ENCODE measurements at places on chromosomes 7 and 10.

DNA sequence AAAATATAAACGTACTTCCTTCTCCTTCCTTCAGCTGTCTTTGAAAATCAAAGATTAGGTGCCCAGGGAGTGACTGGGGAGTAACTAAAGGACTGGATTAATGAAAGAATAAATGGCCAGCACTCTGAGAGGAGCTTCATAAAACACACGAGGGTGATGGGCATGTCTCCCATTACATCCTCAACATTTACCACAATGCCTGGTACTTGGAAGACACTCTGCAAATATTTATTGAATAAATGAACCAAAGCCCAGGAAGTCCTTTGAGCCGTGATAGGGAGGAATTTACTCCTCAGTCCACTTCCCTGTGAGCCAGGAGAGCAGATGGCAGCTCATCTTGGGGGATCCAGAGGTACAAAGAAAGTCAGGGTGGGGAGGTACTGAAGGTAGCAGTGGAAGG, 96.3 kb downstream of the RAB11FIP2 start:
- no peak for DNase-seq

DNA sequence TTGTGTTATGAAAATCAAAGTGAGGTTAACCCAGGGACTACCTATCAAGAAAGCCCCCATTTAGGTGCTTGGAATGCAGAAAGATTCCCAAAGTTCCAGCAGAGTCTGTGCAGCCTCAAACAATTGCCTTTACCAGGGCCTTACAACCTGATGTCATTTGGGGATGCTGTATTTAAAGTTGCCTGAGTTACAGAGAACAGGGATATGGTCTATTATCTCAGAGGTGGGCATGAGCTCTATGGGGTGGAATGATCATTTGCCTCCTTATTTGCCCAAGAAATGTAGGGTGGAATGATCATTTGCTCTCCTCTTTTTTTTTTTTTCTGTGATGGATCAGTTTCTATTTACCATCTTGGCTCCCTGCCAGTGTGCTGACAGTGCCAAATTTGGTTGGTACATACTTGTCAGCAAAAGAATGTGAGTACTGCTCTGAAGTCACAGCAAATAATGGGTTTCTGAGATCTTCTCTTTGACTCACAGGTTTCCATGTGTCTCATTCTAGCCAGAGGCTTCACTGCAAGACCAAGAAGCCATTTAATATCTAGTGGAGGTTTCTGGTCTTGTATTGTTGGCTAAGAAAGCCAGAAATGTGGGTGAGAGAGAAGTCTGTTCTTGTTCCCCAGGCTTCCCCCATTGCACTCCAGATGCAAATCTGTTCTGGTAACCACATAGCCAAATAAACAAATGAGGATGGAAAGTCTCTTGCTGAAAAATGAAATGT, 45.5 kb upstream of the ZNRF2 start:
- no peak for DNase-seq

DNA sequence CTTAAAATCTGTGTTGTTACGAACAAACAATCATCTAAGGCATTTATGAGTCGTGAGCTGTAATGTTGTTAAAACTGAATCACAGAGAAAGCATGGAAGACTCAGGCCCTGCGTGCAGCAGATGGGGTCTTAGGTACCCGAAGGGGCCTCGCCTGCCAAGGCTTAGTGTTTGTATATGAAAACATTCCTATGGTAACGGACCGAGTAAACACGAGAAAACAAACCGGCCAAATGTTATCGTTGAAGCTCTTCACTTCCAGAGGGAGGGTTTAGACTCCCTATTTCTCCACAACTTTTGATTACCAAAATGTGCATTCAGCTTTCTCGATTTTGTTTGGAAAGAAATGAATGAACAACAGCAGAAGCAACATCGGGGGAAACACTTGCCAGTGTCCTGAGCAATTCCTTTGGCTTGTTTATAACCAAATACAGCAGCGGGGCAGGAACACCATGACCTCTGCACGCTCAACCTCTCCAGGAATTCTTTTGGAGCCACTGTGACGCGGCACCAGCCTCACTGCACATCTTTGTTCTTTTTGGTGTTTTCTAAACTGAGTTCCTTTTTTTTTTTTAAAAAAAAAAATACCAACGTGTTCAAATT, 121.6 kb upstream of the KLF6 start:
- no peak for DNase-seq

GRCh38 chr7:150715293-150715692, 1.1 kb upstream of the GIMAP1 start:
- DNase-seq = peak; percentile 35

GRCh38 chr10:44949127-44949802, 10.3 kb upstream of the RASSF4 start:
- no peak for DNase-seq

- no peak for DNase-seq
Measured at GRCh38 chr7:44536090-44536489, 5.0 kb downstream of the NPC1L1 start.

DNA sequence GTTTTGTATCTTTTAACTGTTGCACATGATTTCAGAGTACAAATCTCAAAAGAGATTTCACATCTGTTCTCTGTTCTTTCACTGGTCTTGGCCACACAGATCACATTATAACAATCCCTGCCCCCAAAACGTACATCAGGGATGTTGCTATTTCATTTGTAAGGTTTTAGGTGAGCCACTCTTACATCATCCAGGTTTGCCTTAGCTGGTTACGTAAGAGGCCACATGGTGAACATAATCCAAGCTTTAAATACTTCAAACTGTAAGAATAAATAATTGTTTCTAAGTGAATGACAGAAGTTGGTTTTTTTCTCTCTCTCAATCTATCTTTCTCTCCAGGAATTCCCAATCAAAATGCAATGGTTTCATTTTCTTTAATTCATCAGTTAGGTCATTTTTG, 245.9 kb upstream of the HGF start:
- DNase-seq = no peak

GRCh38 chr10:44233561-44234482, 151.1 kb downstream of the CXCL12 start:
- no peak for DNase-seq

- no peak for DNase-seq
Measured at GRCh38 chr10:103739039-103739764, 116.2 kb downstream of the SH3PXD2A start.

DNA sequence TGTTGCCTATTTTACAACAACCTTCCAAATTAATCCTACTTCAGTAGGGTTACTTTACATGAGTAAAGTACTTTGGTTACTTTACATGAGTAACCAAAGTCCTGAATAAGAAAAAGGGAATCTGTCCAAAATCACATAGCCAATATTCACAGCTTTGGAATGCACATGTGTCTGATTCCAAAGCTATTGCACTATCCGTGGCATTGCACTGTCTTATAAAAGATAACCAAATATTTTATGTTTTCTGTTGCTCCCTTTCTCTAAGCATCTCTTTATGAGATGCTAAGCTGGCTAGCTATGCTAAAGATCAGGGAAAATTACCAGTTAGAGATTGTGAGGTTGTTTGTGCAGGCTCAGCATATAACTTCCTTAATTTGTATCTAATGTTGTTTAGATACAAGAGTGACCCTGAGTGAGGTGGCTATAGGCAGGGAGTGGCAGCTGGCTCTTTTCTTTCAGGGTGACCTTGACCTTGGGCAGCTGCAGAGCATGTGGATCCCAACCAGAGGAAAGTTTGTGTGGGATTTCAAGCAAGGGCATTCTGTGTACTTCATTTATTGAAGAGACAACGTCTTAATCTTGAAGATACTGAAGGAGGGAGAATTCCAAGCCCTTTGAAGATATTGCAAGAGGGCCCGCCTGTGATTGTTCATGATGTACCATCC, 366.1 kb upstream of the ANKRD30A start:
- DNase-seq = no peak

GRCh38 chr7:1446620-1447032, 12.6 kb downstream of the MICALL2 start:
- DNase-seq = no peak

DNA sequence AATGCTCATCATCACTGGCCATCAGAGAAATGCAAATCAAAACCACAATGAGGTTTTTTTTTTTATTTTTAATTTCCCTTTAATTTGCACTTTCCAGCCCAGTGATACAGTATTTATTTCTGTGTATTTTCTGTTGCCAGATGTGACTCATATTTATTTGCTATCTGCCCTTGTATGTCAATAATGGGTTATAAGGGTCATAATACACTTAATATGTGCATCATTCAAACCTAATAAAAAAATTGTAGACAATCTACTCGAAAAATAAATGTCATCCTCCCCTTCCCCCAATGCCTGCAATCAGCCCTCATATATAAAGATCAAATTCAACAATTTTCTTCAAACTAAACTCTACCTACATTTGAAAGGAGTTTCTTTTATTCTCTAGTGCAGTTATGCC, 154.5 kb downstream of the CSTF2T start:
- DNase-seq = no peak

GRCh38 chr10:68506411-68506810, 20.9 kb downstream of the SLC25A16 start:
- DNase-seq = no peak

DNA sequence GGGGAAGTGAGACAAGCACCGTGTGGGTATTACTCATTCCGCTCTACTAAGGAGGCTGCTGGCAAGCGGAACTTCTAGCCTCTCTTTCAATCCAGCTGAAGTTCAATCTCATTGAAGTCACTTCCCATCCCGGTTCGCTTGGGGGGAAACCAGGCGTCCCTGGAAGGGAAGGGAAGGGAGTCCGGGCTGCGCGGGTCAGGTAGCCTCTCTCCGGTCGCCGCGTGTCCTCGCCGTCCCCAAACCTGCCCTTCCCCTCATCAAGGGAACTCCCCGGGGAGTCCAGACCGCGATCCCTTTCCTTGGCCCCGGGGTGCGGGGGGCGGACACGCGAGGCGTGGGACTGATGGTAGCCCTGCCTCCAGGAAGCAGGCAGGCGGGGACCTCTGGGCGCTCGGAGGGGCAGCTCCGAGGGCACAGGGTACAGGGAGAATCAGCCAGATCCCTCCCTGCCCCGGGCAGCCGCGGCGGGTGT, 598 bp upstream of the ZEB1 start:
- DNase-seq = peak; percentile 71

DNA sequence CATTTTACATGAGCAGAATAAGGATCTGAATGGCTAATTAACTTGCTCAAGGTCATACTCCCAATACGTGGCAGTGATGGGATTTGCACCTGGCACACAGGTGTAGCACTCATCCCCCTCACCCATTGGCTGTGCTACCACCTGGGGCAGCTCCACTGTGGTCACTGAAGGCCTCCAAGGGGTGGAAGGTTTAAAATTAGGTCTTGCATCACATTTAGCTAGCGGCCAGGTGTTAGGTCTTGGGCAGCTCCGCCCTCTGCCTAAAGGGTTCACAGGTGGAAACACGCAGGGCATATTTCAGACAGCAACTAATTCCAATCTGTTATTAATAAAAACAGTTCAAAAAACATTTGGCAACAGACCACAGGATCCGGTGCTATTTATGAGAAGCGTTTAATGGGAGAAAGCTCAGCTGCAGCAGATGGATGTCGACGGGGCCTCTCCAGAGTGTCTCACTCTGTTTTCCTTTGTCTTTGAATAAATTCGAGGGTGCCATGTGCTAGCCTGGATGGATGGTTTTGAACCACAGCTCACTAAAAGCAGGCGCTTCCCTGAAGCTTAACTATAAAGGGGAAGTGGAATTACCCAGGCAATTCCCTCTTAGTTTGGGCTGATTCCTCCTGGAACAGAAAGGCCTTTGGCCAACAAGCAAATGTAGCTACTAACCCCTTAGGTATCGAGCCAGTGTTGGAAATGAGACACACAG, 1017.6 kb downstream of the TYW1 start:
- DNase-seq = no peak

- DNase-seq = no peak
Measured at GRCh38 chr7:111987115-111987826, 218.9 kb downstream of the DOCK4 start.

GRCh38 chr10:51599647-51600046, 99.7 kb downstream of the CSTF2T start:
- DNase-seq = no peak

- no peak for DNase-seq
Measured at GRCh38 chr10:120262857-120263547, 194.0 kb upstream of the PLPP4 start.

Data from CD4-positive, alpha-beta T cell treated with Interleukin-15 for 4 hours (primary cell).